ENCODE measurements at places on chromosomes 13 and 19.

GRCh38 chr13:98309569-98310335, 132.7 kb upstream of the RNF113B start:
- no peak for DNase-seq

GRCh38 chr19:56125806-56126590, 4.9 kb upstream of the ZNF787 start:
- no peak for DNase-seq

- no peak for DNase-seq
Measured at GRCh38 chr13:64808704-64809103, 2421.4 kb downstream of the PCDH9 start.

DNA sequence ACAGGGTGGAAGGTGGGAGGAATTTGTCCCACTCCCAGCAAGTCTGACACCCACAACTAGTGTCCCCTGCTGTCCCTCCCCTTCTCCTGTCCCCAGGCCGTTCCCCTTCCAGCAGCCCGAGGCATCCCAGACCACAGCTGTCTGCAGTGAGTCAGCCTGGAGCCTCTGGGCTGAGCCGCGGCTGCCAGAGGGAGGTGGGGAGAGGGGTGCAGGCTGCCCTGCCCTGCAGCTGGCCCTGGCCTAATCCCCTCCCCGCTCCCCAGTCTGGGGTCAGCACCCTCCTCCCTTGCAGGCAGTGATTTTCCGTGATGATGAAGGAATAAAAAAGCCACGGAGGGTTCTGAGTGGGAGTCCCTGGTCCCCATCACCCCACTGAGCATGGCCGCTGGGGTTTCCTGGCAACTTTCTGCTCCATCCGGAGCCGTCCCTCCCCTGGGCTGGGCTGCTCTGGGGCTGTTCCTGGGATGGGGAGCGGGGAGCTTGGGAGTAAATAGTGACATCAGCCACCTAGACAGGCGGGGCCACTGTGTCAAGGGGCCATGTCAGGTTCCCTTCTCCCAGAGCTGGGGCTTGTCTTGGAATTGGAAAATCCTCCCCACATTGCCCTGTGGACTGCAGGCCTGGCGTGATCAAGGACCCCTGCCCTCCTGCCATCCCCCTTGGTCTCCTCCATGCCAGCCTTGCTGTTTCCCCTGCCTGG, 16.8 kb downstream of the SPC24 start:
- DNase-seq = peak; percentile 51

DNA sequence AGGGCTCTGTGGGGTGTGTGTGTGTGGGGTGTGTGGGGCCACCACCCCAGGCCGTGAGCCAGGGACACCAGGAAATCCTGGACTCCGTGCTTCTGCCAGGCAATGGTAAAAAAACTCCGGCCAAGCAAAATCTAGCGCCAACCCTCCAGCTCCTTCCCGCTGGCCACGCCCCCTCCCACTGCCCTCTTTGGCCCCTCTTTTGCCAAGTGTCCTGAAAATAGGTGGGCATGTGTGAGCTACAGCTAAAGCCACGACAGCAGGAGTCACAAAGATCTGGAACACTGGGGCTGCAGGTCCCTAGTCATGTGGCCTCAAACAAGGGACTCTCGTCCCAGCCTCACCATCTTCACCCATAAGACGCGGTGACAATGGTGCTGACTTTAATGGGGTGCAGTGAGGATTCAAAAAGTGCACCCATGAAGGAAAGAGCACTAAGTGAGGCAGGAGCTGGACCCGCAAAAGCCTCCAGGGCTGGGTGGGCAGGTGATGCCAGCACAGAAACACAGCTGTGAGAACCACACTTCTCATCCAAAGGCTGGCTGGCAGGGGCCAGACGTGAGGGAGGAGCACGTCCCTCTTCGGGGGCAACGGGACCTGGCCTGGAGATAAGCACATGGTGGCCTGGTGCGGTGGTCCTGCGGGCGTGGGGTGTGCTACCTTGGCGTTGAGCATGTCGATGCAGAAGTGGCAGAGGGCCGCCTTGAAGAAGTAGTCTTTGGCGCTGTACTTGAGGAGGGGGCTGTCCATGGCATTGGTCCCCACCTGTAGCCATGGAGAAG, 7.5 kb upstream of the KPTN start:
- DNase-seq = no peak

DNA sequence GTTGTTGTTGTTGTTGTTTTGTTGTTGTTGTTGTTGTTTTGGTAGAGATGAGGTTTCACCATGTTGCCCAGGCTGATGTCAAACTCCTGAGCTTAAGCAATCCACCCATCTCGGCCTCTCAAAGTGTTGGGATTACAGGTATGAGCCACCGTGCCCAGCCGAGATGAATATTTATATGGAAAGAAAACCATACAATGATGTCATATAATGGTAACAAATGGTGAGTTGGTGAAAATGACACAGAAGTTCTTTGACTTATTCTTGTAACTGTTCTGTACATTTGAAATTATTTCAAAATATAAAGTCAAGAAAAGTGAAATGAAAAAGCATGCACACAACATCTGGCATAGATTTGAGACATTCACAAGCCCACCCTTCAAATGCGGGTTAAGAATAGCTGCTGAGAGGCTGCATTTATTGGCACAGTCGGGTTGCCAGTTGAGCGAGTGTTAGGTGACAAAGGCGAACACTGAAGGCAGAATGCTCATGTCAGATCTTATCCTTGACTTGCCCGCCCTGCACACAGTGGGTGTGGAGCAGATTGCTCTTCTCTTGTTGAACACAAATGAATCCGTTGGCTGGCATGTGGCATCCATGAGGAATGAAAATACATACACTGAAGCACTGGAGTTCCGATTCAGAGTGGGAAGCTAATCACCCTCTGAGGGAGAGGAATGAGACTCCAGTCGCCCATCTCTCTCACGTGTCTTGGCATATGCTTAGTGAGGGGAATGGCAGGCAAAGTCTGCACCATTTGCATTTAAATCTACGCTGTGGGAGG, 15.8 kb upstream of the UBE2S start:
- DNase-seq = no peak
